ENCODE measurements at places on chromosomes 5 and 9. TPM values are rescaled to one million over a fixed set of nuclear protein-coding genes. Genes with fewer than 3 reads are reported as not detected.

The NDFIP1 gene
- 24.2 TPM for total RNA-seq

DNA sequence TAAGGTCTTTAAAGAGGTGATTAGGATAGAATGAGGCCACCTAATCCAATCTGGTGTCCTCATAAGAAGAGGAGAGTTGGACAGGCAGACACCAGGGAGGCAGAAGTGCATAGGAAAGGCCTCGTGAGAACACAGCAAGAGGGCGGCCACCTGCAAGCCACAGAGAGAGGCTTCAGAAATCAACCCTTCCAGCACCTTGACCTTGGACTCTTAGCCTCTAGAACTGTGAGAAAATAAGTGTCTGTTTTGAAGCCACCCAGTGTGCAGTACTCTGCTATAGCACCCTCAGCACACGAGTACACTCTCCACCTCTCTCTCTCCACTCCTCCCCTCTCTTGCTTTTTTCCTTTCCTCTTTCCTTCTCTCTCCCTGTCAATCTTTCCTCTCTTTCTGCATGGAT lies 26.8 kb downstream of the NIPAL4 start:
- no peak for DNase-seq

The YIPF5 gene
- total RNA-seq = 28.0 TPM

DNA sequence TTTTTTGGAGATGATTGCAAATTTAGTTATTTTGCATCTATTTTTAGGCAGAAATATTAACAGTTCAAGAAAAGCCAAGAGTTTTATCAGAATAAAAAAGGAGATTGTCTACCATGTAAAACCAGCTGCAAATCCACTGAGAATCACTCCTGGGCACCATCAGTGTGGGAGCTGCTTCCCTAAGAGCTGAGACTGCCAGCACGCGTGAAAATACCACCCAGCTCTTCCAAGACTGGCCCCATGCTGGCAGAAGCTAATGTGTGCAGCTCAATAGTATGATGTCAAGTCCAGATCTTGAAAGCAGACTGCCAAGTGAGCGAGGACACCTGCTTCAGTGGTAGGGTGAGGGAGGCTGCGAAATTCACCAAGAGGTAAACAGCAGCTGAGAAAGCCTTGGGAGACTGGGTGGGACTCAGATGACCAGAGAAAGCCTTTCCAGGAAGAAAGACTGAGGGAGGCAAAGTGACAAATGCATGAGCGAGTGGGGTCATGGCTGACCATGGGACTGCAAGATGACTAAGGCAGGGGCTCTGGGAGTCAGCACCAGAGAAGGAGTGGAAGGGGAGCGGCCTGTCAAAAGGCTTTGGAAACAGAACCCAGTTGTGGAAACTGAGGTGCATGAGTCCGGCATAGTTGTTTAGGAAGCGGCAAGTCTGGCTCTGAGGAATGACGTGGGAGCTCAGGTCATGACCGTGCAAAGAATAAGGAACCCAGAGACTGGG lies 200.9 kb downstream of the GADD45G start:
- no peak for DNase-seq

GRCh38 chr9:3809724-3810123 lies 283.9 kb upstream of the RFX3 start:
- no peak for DNase-seq

The SAPCD2 gene
- total RNA-seq = 0.81 TPM

DNA sequence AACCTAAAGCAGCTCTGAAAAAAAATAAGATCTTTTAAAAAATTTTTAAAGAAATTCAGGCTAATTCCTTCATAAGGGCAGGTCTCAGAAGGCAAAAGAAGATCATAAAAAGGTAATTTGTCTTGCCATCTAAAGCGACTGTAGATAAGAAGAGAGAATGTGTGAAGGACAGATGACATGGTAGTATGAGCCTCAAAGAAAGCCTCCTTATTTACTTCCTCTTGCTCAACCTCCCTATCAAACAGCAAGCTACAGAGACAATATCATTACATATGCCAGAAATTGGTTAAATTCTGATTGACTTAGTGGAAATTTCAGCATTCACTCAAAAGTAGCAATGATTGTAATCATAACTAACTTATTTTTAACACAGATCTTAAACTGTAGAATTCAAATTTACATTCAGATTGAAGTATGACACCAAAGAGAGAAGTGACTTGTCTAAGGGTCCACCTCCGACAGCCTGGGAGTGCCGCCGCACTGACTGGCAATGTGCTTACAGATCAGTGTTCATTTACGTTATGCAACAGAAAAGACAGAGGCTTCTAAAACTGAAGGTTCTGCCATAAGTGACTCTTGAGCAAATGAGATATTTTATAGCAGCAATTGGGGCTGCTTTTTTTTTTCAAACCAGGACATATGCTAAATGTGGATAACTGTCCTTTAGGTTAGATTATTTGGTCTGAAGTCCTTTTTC lies 132.0 kb downstream of the CEMIP2 start:
- DNase-seq = no peak

The CAVIN4 gene
- total RNA-seq = not detected

- DNase-seq = no peak
These were observed 51.5 kb upstream of the ADAMTSL1 start for GRCh38 chr9:18422296-18423036.

GRCh38 chr5:86968301-86968753 lies 299.4 kb upstream of the RASA1 start:
- DNase-seq = no peak

DNA sequence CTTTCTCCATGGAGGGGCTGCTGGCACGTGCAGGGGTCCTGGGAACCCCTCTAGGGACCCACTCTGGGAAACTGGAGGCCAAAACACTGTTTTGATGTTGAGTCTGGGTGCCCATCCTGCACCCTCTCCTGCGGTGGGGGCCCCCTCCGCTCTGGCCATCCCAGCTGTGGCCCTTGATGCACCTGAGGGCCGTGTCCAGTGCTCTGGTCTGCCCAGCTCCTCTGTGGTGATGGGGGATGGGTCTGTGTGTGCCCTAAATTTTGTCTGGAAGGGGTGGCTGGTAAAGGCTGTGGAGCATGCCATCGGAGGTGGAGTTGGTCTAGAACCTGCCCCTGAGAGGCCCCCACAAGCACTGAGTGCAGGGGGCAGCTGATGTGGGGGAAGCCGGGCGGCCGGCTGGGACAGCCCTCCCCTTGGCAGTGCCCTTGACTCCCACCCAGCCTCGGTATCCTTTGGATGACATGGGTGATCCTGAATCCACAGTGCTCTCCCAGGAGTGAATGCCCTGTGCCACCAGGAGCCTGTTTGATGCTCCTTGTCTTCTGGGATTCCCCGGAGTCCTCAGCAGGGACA lies 26.3 kb downstream of the AHRR start:
- no peak for DNase-seq

- DNase-seq = no peak
These were observed 24.6 kb downstream of the BICD2 start for GRCh38 chr9:92740009-92740408.
